H9 (cell line): ENCODE measurements at places on chromosomes 2 and 18.

- H3K27ac ChIP-seq, result no peak overlapping the region
- DNase-seq, result no peak
- H3K4me1 ChIP-seq, result peaks cover 15% of the 10 kb centered on the region
- H3K4me3 ChIP-seq, result peak overlapping the region; percentile 88
Measured at GRCh38 chr2:234953116-234954031, 1.6 kb downstream of the SH3BP4 start.

- no peak overlapping the region for H3K4me3 ChIP-seq
- DNase-seq, result no peak
- H3K36me3 ChIP-seq, result no peaks in the 10 kb centered on the region
- no peaks in the 10 kb centered on the region for H3K27me3 ChIP-seq
- no peaks in the 10 kb centered on the region for H3K4me1 ChIP-seq
Measured at GRCh38 chr2:15840148-15840547, 100.2 kb upstream of the MYCN start.

DNA sequence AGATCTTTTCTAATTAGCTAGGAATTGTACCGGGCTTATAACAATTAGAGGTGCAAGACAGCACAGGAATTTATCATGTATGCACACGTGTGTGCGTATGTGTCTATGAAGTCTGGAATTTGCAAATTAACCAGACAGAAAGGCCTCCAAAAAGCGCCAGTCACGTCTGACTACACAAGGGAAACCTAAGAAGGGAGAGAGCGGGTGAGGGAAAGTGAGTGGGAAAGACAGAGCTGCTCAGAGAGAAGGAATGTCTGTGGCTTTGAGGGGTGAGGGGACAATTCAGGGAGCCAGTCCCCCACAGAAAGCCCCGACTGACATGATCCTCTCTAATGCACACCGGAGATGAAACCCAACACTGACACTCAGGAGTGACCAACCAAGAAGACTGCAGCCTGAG is 197.7 kb upstream of the SH3BP4 start:
- H3K4me1 ChIP-seq, result no peaks in the 10 kb centered on the region
- H3K4me3 ChIP-seq, result no peak overlapping the region
- peaks cover 10% of the 10 kb centered on the region; the same call in 1 of the 2 replicates for H3K36me3 ChIP-seq
- H3K27me3 ChIP-seq, result no peaks in the 10 kb centered on the region
- no peak overlapping the region for H3K27ac ChIP-seq
- no peak for DNase-seq

DNA sequence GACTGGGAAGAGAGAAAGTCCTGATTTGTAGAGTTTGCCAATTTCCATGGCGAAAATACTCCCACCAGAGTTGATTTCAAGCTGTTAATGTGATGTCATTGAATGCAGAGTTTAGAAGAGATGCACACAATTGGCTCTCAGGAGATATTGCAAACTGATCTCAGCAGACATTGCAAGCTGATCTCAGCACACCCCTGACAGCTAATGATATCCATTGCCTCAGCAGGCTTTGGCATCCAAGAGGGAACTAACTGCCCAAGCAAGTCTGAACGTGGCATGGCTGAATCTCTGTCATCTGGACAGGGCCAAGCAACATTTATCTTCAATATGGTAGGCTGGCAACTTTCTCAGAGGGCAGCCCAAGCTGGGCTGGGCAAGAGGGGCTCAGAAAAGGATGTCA is 78.4 kb upstream of the CYP1B1 start:
- no peaks in the 10 kb centered on the region; the same call in 1 of the 2 replicates for H3K27me3 ChIP-seq
- no peaks in the 10 kb centered on the region for H3K36me3 ChIP-seq
- DNase-seq, result no peak
- no peak overlapping the region for H3K27ac ChIP-seq
- H3K4me3 ChIP-seq, result no peak overlapping the region
